Psoas muscle (tissue), 8 donors: ENCODE measurements at places on chromosomes 4 and X. TPM values are rescaled to one million over a fixed set of nuclear protein-coding genes. Genes with fewer than 3 reads are reported as not detected.

GRCh38 chrX:129773649-129774458, 5.9 kb upstream of the SASH3 start:
- no peaks in the 10 kb centered on the region for H3K4me1 ChIP-seq
- no peaks in the 10 kb centered on the region for H3K36me3 ChIP-seq
- peak; percentile 3 for DNase-seq

TRIM2 gene
- 3.9 TPM for total RNA-seq

TRO gene
- total RNA-seq = 0.81 TPM

GRCh38 chrX:40806513-40807220, 71.3 kb upstream of the MED14 start:
- DNase-seq = no peak
- H3K4me1 ChIP-seq = no peaks in the 10 kb centered on the region
- no peak overlapping the region for H3K27ac ChIP-seq
- no peak overlapping the region for H3K4me3 ChIP-seq
- no peaks in the 10 kb centered on the region for H3K36me3 ChIP-seq

GRCh38 chrX:121655276-121655675, 607.9 kb downstream of the GLUD2 start:
- H3K4me3 ChIP-seq = no peak overlapping the region
- H3K36me3 ChIP-seq = no peaks in the 10 kb centered on the region
- no peaks in the 10 kb centered on the region for H3K27me3 ChIP-seq
- no peaks in the 10 kb centered on the region for H3K4me1 ChIP-seq
- no peak overlapping the region for H3K27ac ChIP-seq
- DNase-seq = no peak

GRCh38 chr4:25938366-25938765, 24.3 kb downstream of the SMIM20 start:
- no peaks in the 10 kb centered on the region for H3K27me3 ChIP-seq
- H3K27ac ChIP-seq = no peak overlapping the region
- DNase-seq = no peak

LRCH2 gene
- 0.38 TPM for total RNA-seq

GRCh38 chr4:156280686-156281085, 327.0 kb upstream of the CTSO start:
- H3K27me3 ChIP-seq = no peaks in the 10 kb centered on the region
- no peaks in the 10 kb centered on the region for H3K36me3 ChIP-seq
- DNase-seq = no peak
- H3K4me1 ChIP-seq = no peaks in the 10 kb centered on the region

DNA sequence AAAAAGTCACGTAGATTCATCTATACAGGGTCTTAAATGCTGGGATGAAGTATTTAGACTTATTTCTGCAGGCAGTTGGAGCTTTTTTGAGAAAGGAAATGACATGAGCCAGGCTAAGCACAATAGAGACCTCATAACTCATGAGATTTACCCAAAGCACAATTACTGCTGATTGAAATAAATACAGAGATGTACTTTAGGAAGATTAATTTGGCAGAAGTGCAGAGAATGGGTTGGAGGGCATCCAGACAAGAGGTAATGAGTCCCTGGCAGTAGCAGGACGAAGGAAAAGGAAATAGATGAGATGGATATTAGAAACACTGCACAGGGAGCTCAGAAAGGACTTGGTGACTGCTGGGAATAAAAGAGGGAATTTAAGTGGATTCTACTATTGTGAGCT, 129.1 kb downstream of the SHROOM4 start:
- H3K27ac ChIP-seq = no peak overlapping the region
- no peaks in the 10 kb centered on the region for H3K27me3 ChIP-seq
- DNase-seq = no peak
- H3K36me3 ChIP-seq = no peaks in the 10 kb centered on the region

SSX4B gene
- total RNA-seq = not detected
